ENCODE measurements at places on chromosomes 3 and 15.

GRCh38 chr3:100600181-100601042, 9.0 kb upstream of the ADGRG7 start:
- DNase-seq: no peak

DNA sequence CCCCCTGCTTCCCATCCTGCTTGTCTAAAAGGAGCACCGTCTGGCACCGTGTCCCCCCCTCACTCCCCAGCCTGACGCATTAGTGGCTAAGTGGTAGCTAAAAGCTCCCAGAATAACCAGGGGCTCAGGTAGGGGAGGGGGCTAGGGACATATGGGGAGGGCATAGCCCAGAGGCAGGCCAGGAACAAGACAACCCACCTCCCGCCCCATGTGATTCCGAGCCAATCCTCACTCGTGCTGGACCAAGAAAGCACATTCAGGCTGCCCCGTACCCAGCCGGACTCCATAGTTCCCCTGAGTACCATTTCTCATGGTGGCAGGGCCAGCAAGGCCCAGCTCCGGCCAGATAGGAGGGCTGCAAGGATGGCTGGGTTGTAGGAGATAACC, 11.5 kb downstream of the SEMA7A start:
- DNase-seq: no peak

DNA sequence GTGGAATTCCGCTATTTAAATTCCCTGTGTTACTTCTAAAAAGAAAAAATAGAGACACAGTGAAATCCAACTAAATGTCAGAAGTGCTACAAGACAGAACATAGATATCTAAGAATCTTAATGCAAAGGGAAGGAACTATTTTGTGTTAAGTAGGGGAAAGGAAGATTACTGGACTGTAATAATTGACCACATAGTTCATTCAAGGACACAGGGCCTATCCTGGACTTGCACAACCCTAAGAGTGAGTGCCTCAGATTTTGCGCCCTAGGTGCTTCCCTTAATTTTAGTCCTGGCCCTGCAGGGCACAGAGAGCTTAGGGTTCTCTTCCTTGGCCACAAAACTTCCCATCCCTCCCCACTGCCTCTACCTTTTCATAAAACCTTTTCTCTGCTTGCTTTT, 3.5 kb upstream of the IL20RB start:
- no peak for DNase-seq

DNA sequence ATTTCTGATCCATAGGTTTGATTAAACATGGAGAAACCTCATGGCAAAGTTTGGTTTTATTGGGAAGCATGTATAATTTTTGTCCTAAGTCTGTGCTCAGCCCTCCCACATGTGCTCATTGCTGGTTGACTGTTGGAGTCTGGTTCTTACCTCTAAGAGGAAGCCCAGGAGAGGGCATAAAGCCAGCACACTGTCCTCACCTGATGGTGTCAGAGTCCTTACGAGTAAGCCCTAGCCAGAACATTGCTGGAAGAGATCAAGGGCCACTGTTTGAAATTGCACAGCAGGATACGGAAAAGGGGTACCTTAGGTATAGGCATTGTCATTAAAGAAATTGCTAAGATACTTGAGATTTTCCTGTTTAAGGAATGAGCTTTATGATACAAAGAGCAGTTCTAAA, 21.3 kb downstream of the MLH1 start:
- no peak for DNase-seq

GRCh38 chr15:78662028-78662427, 21.0 kb upstream of the CHRNB4 start:
- no peak for DNase-seq

- DNase-seq: no peak
Measured at GRCh38 chr3:60636846-60637245, 614.4 kb downstream of the FHIT start.

GRCh38 chr3:22244761-22245521, 493.9 kb upstream of the ZNF385D start:
- no peak for DNase-seq
